CD4-positive, alpha-beta T cell treated with Interleukin-6 at 100 ng/mL for 8 hours (primary cell): ENCODE measurements at places on chromosomes 11 and 22.

GRCh38 chr22:37627545-37627944, 11.9 kb upstream of the SH3BP1 start:
- DNase-seq, result peak; percentile 68

- peak; percentile 40 for DNase-seq
These were observed 68.1 kb upstream of the BID start for GRCh38 chr22:17842386-17842785.

GRCh38 chr11:12092714-12093113, 17.7 kb upstream of the MICAL2 start:
- DNase-seq, result no peak

- no peak for DNase-seq
These were observed 53.0 kb downstream of the KREMEN1 start for GRCh38 chr22:29125844-29126243.

GRCh38 chr22:26086359-26086758, 82.9 kb upstream of the SEZ6L start:
- DNase-seq, result no peak
